ENCODE measurements at places on chromosomes 6 and 20.
A peak's percentile ranks its signal among the peaks of the same experiment; 100 is the strongest.

GRCh38 chr20:35981969-35982368 lies 13.6 kb downstream of the CNBD2 start:
- no peak for DNase-seq

- DNase-seq, result peak; percentile 8
Observed at GRCh38 chr6:91879386-91879995, 1292.6 kb upstream of the MAP3K7 start.

DNA sequence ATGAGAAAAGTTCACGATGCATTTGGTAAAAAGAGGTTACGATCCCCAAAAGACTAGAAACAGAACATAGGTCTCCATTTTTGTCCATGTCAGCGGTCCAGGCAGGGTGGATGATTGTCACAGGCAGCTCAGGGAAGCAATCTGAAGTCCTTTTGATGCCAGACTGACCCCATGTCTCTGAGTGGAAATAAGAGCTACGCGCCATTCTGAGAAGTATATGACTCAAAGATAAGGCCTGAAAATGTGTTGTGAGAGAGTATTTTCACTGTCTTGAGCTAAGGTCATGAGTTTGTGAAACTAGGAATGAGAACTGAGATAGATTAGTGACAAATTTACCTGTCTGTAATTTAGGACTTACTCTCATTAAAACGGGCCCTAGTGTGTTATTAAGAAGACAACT lies 69.5 kb downstream of the LYRM4 start:
- DNase-seq, result no peak

DNA sequence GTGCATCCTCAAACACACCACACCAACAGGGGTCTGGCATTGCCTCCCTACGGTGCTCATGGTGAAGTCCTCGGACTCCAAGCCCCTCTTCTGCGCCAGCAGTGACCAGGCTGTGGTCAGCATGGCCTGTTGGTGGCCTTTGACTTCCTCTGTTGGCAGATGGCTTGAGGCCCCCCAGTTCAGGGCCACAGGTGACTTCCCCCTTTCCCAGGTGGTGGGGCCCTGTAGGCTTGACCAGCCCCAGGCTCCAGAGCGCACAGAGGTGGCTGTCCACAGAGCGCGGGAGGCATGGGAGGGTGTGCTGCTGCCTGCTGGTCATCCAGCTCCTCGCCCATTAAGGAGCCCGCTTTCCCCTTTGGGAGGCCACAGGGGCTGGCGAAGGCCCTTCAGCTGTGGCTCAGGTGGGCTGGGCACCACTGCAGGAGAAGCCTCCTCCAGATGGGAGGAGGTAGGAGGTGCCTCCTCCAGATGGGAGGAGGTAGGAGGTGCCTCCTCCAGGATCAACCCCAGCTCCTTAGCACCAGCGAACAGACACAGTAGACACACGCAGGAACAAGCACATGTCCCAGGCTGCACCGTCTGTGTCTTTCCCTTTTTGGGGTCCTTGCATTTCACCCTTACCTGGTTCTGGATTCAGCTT lies 52.1 kb upstream of the BHLHE23 start:
- no peak for DNase-seq

GRCh38 chr6:41298785-41299502 lies 12.5 kb upstream of the TREM1 start:
- no peak for DNase-seq

GRCh38 chr6:152696522-152696921 lies 1.2 kb upstream of the MYCT1 start:
- peak; percentile 94 for DNase-seq

DNA sequence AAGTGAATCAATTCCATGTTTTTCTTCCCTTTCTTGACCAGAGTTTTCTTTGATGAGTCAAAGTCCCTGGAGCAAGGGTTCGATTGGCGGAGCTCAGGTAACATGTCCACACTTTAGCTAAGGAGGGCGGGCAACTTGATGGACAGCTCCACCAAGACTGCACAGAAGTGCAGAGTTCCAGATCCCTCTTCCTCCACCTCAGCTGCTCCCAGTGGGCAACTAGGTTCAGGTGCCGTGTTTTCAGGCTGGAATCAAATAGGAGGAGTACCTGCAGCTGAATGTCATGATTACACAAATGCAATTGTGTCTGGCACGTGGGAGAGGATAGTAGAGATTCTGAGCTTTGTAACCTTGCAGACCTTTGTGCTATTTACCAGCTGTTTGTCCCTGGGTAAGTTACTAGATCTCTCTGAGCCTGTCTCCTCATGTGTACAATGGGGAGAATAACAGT lies 1.9 kb upstream of the ELMO2 start:
- DNase-seq, result peak; percentile 67

- DNase-seq, result peak; percentile 98
Observed at GRCh38 chr20:58312836-58313235, 3.3 kb downstream of the RAB22A start.

DNA sequence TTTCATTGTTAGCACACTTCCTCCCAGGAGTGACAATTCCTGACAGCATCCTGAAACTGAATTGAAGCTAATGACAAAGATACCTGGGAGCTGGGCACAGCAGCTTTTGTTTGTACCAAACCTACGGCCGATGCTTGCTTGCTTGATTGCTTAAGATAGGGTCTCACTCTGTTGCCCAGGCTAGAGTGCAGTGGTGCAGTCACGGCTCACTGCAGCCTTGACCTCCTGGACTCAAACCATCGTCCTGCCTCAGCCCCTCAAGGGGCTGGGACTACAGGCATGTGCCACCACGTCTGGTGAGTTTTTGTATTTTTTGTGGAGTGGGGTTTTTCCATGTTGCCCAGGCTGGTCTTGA lies 84.7 kb upstream of the SCP2D1 start:
- no peak for DNase-seq

- no peak for DNase-seq
Observed at GRCh38 chr6:145276756-145277155, 458.6 kb downstream of the EPM2A start.

DNA sequence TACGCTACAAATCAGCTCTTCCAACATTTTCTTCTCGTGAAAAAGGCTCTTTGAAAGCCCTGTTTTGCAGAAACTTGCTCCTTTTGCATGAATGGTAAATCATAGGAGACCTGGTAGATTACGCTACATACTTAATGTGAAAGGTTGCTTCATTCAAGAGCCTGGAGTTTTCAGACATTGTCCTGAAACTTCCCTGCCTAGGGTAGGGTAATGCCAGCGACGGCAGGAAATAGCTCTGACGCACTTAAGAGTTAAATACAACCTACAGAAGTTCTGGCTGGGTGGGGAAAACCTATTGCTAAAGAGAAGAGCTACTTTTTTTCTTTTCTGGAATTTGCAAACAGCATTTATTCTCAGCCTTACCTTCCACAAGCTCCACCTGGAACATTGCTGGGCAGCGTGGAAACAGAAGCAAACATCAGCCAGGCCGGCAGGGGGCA lies 144.5 kb downstream of the LPA start:
- DNase-seq, result peak; percentile 70

GRCh38 chr6:40894962-40895799 lies 143.8 kb downstream of the UNC5CL start:
- DNase-seq, result peak; percentile 64

GRCh38 chr20:6630514-6630913 lies 137.0 kb upstream of the BMP2 start:
- no peak for DNase-seq

DNA sequence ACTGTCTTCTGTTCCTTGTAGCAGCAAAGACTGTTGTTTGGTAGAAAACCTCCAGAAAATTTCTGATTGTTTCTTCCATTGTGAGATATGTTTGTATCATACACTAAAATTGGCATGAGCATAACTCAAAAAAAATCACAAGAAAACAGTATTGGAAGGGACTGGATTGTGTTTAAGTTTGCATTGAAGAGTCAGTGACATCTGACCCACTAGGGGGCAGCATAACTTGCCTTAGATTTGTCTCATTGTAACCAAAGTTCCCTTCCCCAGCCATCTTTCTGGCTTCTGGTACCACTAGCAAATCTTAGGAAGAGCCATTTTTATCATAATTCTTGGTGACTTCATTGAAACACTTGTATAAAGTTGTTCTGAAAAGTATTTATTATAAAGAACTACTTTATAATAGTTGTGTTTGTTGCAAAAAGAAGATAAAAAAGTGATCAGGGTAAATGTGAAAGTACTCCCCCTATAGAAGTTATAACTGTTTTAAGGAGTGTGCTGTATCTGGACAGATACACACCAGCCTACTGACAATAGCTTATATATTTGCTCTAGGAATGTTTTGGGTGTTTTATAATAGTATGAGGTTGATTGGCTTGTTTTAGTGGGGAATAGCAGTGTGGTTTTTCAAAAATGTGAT lies 7.7 kb downstream of the CSTF1 start:
- DNase-seq, result peak; percentile 71

DNA sequence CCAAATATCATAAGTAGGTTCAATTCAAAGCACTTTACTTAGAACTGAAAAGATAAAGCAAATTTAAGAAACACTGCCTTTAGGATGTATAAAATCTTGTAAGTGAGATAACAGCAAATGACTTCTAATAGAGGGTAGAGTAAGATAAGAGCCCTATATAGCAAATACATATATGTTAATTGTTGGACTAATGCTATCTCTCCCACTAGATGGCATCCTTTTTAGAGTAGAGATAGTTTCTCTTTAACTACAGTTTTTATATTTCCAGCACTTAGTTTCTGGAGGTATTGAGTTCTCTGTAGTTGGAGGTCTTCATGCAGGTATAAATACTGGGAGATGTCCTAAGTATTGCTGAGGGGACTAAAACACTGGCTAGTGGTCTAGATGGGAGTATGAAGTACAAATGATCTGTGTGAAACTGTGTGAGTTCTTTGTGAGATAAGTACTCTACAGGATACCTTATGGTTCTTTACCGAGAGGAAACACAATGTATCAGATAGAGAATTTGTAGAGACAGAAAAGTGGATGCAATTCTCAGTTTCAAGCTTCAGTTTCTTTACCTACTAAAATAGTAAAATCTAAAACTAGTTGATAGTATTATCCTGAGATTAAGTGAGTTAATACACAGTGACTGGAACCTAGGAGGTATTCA lies 399.3 kb downstream of the KHDRBS2 start:
- peak; percentile 1 for DNase-seq

GRCh38 chr20:44181611-44182010 lies 5.4 kb downstream of the JPH2 start:
- no peak for DNase-seq

- no peak for DNase-seq
Observed at GRCh38 chr20:51886341-51886740, 84.0 kb upstream of the SALL4 start.

DNA sequence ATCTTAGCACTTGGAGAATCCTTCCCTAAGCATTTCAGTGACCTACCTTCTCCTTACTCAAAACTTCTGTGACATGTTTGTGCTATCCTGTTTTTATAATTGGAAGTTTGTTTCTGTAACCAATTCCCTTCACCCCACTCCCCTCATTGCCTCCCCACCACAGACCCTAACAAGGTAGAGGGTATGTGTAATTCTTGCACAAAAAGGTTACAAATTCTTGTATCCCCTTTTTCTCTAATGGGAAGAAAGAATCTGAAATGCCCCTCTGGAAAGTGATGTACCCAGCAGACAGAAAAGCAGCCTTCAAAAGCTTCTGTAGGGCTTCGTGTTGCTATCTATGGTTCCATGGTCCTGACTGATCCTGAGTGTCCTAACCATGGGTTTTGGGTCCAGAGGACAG lies 111.7 kb upstream of the TMEM170B start:
- no peak for DNase-seq

DNA sequence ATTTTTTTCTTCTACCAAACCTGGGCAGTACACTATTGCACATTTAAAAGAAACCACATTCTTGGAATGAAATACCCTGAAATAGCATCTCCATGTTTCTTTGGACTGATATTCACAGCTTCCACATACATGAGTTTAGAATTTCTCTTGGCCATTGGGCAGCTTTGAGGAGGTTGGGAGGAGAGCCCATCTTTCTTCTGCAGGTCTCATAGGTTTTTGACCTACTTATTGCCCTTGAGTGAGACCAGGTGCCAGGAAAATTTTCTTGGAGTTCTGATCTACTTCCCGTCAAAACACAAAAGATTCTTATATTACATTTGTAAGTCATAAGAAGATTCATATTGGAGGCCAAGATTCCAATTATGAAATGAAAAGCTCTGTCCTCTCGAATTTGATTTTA lies 212.0 kb downstream of the IBTK start:
- DNase-seq, result no peak

GRCh38 chr6:98974309-98974708 lies 26.6 kb upstream of the FBXL4 start:
- DNase-seq, result no peak

GRCh38 chr6:50681213-50681824 lies 32.0 kb upstream of the TFAP2D start:
- DNase-seq, result no peak

Data from epithelial cell of esophagus (primary cell).